ENCODE measurements at places on chromosomes 12 and 14.

GRCh38 chr12:115956659-115957058 lies 320.8 kb downstream of the MED13L start:
- DNase-seq = no peak

GRCh38 chr14:33370426-33370825 lies 431.7 kb downstream of the NPAS3 start:
- no peak for DNase-seq

DNA sequence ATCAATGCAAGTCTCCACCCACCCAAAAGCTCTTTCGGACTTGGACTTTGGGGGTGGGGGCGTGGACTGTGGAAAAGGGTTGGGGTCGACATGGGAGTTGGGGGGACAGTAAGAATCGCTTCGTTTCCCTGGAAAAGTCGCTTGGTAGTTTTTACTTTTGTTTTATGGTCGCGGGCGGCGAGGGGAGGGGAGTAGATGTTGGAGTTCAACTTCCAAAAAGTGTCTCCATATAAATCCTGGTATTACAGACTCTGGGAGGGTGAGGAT lies 568 bp upstream of the BCL11B start:
- DNase-seq = no peak

DNA sequence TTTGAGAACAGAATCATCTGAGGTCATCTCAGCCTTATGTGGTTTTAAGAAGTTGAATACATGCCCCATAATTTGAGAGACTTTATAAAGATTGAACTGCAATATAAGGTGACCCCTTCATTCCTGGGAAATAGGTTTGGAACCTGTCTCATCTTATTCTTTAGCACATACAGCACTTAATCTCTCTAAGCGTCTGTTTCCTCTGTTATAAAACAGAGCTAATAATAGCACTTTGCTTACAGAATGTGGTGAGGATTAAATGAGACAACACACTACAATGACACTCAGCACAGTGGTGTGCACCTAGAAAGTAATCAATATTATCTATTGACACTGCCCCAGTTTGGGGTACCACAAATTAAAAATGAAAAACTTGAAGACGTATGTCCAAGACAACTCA lies 102.1 kb downstream of the DUSP6 start:
- no peak for DNase-seq

DNA sequence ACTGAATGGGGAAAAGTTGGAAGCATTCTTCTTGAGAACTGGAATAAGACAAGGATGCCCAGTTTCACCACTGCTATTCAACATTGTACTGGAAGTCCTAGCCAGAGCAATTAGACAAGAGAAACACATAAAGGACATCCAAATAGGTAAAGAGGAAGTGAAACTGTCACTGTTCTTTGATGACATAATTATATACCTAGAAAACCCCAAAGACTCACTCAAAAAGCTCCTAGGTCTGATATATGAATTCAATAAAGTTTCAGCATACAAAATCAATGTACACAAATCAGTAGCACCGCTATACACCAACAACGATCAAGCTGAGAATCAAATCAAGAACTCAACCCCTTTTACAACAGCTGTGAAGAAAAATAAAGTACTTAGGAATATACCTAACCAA lies 157.3 kb upstream of the DDHD1 start:
- no peak for DNase-seq

DNA sequence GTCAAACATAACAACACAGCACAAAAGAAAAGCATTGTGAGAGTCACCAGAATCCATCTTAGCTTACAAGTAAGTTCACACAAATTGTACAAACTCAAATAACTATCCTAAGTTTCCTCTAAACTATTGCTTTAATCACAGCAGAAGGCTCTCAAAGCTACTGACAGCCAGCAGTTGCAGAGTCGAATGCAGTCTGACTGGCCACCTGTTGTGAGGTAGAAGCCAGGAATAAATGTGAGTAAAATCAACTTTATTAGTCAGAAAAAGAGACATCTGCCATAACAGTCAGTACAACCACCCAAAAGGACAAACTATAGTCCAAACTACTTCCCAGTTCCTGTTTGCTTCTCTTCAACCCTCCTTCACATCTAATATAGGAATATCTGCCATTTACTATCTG lies 231.7 kb upstream of the USP15 start:
- DNase-seq = no peak

GRCh38 chr12:68324531-68324930 lies 7.6 kb downstream of the MDM1 start:
- DNase-seq = no peak

DNA sequence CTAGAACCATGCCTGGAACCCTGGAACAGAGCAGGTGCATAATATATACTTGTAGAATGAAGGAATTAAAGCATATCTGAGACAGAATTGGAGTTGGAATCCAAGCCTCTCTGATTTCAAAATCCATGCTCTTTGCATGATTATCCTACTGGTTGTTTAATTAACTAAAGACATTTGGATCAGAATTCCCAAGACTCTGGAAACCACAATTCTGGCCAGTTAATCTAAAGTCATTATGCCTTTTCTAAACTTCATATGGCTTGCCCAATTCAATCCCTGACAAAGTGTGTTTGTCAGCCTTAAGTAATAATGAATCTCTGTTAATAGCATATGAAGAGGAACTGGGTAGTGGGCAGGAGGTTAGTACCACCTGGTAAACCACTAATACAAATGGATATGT lies 422.6 kb downstream of the ATP23 start:
- DNase-seq = no peak

DNA sequence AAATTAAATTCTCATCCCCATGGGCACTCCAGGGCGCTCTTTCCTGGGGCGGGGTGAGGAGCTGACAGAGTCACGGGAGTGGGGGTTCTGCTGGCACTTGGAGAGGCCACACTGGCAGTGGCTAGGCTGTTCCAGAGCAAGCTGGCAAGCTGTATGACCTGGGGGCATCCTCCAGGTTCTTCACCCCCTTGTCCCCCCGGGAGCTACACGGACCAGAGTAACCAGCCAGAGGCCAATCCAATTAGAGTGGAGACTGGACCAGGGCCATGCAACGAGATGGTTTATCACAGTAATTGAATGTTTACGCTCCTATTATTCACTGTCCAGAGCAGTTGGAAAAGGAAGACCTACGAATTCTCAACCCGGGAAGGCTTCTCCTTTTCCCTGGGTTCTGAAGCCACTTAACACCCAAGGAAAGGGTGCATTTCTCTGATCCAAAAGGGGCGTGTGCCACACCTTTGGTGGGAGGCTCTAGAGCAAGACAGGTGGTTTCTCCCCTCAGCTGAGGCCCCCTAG lies 43.8 kb upstream of the PNMA1 start:
- no peak for DNase-seq

DNA sequence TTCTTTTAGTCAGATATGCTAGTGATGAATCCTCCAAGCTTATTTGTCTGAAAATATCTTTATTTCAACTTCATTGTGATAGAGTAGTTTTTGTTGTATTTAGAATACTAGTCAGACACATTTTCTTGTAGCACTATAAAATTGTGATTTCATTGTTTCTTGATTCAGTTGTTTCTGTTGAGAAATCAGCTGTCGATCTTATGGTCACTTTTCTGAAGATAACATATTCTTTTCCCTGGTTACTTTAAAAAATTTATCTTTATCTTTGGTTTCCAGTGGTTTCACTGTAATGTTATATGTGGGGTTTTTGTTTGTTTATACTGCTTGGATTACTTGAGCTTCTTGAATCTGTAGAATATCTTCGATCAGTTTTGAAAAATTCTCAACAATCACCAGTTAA lies 426.1 kb downstream of the SOX5 start:
- no peak for DNase-seq
